Stimulated activated CD8-positive, alpha-beta memory T cell treated with anti-CD3 and anti-CD28 coated beads, Interleukin-4, amount 100 ng/mL, for 4 hours (primary cell): ENCODE measurements at places on chromosomes 11 and 22.

DNA sequence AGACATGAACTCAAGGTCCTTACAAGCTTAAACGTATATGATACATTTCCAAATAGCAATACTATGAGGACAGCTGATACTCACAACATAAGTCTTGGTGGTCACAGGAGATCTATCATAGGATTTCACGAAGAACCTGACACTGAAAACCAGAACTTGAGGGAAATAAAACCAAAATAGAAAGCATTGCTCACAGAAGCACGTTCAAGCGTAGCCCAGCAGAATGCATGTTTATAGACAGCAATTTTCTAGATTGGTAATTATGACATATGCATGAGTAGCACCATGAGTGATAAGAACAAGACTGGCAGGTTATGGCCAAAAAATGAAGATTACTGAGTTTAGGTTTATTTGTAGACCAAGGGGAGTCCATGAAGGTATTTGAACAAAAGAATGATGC is 243.5 kb downstream of the ETS1 start:
- DNase-seq: no peak

DNA sequence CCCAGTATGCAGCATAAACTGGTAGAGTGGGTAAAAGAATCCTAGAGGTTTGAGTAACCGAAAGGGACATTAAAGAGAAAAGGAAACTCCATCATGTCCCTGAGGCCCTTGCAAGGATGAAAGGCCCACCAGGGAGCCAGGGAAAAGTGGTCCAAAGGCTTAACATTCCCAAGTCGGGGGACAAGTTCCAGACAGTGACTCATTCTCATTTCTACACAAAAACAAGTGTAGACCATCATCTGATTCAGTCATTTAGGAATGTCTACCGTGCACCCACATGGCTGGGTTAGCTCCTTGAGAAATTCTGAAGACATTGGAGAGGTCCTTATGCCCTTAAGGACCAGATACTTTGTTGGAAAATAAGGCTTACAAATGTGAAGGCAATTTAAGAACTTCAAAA is 4.8 kb upstream of the NOX4 start:
- DNase-seq: no peak

GRCh38 chr22:46613606-46614021 is 6.6 kb upstream of the GRAMD4 start:
- DNase-seq: no peak

DNA sequence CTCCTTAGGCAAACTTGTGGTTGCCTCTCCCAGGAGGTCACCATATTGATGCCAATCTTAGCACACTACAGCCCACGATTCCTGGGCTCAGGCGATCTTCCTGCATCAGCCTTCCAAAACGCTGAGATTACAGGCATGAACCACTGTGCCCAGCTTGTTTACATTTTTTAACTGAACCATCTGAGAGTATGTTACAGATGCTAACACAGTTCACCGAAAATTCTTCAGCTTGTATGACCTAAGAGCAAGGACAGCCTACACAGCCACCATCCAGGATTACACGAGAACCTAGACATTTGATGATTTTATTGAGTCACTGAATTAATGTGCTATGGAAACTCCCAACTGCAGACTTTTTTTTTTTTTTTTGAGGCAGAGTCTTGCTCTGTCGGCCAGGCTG is 5.8 kb upstream of the LGALS1 start:
- no peak for DNase-seq

DNA sequence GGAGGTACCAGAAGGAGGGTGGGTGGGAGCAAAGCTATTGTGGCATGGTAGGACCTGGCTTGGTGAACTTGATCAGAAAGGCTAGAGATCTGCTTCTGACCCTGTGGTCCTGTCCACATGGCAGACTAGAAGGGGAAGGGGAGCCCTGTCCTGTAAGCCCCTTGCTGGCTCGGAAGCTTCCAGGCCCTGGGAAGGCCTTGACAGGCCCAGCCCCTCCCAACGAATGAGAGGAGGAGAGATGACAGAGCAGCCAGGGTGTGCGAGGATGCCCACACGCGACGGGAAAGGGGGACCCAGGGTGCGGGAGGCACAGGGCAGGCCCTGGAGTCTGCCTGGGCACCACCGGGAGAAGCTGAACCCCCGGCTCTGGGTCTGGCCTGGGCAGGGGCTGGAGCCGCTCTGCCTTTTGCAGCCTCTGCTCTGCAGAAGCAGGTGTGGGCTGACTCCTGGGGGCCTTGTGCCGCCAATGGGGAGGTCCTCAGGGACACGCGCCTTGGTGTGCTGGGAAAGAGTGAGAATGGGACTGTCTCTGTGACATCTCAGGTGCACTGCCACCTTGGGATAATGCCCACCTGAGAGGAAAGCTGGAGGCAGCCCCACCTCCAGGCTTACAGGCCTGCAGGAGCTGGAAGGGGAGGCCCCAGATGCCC is 1447.5 kb downstream of the BRD1 start:
- no peak for DNase-seq

GRCh38 chr22:37740455-37741311 is 43.8 kb downstream of the TRIOBP start:
- DNase-seq: peak; percentile 18

DNA sequence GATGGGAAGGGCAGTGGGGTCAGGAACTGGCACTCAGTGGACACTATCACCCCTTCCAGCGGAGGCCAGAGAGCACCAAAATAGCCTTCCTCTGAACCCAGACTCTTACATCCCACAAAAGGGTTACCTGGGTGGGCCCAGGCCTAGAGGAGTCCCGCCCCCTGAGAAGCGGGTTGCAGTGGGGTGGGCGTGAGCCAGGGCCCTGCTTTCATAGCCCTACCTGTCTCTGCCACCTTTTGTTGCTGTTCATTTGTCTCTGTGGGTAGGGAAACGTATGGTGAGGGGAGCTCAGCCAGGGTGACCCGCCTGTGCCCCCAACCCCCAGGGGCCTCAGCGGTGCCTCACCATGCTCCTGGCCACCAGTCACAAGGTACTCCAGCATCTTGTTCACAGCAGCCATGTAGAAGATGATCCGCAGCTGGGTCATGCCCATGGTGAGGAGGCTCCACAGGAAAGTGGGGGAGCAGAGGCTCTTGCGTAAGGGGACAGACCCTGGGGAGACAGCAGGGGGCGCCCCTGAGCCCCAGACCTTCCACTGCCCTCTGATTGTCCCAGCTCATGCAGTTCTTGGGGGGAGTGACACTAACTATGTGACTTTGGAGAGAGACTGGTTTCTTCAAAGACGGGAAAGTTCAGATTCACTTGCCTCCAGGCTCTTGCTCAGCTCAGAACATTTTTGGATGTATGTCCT is 24.0 kb downstream of the SLC43A1 start:
- DNase-seq: no peak

GRCh38 chr11:67401495-67402191 is at the start of gene PPP1CA:
Gene PPP1CA, minus strand, starts transcription at chr11:67401858. Its CDS starts 76 bp downstream, at chr11:67401782.
- peak; percentile 89 for DNase-seq

GRCh38 chr11:125446279-125446678 is 49.8 kb downstream of the FEZ1 start:
- no peak for DNase-seq

DNA sequence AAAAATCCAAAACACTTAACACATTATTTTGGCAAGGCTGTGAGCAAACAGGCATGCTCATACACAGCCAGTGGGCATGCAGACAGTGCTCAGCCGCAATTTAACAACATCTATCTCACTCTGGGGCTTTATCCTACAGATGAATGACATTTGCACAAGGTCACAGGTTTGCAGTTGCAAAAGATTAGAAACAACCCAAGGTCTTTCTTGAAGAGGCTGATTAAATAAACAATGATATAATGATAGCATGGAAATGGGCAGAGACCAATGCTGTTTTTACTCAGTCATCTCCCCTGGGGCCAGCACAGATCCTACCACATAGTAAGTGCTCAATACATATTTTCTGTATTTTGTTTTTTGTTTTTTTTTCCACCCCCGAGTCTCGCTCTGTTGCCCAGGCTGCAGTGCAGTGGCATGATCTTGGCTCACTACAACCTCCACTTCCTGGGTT is 9.4 kb downstream of the A4GALT start:
- DNase-seq: no peak

- no peak for DNase-seq
These were observed 385.6 kb upstream of the LRRC4C start for GRCh38 chr11:41845066-41845465.

GRCh38 chr22:44427611-44428470 is 70.2 kb downstream of the RTL6 start:
- DNase-seq: no peak

- DNase-seq: no peak
These were observed 399.1 kb upstream of the DDI1 start for GRCh38 chr11:103637295-103637694.

GRCh38 chr11:105156231-105156630 is 16.7 kb upstream of the CARD18 start:
- no peak for DNase-seq

DNA sequence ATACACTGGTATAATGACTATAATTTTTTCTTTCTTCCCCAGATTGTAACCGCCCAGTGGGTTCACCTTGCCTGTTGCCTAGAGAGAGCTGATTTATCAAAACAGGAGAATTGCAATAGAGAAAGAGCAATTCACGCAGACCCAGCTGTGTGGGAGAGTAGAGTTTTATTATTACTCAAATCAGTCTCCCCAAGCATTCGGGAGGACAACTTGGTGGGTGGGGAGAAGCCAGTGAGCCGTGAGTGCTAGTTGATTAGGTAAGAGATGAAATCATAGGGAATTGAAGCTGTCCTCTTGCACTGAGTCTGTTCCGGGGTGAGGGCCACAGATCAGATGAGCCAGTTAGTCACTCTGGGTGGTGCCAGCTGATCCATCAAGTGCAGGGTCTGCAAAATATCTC is 73.2 kb downstream of the SLC35F2 start:
- no peak for DNase-seq

DNA sequence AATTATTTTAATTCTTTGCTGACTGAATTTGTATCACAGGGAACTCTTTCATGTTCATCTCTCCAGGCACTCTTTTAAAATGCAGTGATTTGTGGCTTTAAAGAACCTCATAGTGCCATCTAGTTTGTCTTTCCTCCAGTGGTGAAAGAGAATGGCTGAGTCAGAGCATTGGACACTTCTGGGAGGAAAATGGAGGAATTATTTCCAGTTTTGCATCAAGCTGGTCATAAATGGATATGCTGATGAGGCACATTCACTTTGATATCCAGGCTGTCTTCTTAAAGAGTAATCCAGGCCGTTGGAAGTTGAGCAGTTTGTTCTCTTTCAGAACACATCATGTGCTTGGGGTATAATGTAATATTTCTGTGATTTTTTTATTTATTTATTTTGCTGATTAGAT is 273.7 kb downstream of the DDX10 start:
- no peak for DNase-seq

GRCh38 chr11:126433244-126433846 is 77.9 kb downstream of the ST3GAL4 start:
- DNase-seq: no peak

DNA sequence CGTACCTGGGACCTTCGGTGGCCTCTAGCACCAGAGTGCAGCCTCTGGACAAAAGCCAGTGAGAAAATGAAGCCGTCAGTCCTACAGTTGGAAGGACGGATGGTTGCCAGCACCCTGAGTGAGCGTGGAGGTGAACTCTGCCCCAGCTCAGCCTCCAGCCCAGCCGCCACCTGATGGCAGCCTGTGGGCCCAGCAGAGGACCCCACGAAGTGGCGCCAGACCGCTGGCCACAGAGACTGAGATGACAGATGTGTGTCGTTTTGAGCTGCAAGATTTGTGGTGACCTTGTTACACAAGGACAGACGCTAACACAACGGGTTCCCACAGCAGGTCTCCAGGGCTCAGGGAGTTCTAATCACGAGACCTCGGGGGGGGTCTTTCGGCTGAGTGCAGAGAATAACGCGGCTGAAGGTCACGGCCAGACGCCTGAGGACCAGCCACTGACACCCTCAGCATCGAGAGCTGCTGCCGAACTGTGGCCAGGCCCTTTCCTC is 75.0 kb downstream of the BRD1 start:
- DNase-seq: no peak

GRCh38 chr11:62905296-62905695 is 15.9 kb downstream of the CHRM1 start:
- DNase-seq: no peak

- DNase-seq: no peak
These were observed 14.8 kb upstream of the MPPED1 start for GRCh38 chr22:43396934-43397457.

GRCh38 chr11:125935618-125936199 is 10.1 kb upstream of the VSIG10L2 start:
- DNase-seq: no peak

DNA sequence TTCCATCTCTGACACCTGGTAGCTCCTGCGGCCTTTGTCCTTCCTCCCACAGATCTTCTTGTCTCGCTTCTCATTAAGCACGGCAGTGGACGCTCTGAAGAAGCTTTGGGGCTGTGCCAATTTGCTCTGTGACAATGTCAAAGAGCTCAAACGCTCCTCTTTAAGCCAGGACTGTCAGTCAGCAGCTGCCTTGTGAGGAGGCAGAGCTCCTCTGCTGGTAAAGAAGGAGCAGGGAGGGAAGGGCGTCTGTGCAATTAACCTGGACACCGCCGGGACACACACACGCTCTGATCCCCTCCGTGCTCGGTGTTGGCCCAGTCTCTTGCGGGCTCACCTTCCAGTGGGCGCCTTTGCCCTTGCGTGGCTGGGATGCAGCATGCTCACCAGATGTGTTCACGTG is 373.9 kb downstream of the BRD1 start:
- no peak for DNase-seq

DNA sequence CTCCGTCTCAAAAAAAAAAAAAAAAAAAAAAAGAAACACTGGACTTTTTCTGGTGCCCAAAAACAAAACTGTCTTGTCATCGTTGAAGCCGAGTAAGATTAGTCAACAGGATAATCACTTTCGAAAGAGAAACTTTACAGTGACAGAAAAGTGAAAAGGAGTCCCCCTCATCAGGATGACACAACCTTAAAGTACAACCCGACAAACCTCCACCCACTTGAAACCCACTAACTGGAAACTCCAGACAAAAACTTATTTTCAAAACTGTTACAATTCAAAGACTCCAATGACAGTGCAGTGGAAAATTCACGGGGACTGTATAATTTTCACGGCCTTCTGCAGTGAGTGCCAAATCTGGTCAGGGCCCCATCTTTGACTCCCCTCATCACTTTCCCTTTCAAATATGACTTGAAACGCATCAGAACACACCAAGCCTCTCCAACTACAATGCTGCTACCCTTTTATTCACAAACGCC is 1.3 kb downstream of the DENND5A start:
- no peak for DNase-seq

GRCh38 chr11:20474882-20475517 is 87.5 kb downstream of the PRMT3 start:
- DNase-seq: no peak

- no peak for DNase-seq
These were observed 879.9 kb upstream of the TENM4 start for GRCh38 chr11:80320765-80321164.

DNA sequence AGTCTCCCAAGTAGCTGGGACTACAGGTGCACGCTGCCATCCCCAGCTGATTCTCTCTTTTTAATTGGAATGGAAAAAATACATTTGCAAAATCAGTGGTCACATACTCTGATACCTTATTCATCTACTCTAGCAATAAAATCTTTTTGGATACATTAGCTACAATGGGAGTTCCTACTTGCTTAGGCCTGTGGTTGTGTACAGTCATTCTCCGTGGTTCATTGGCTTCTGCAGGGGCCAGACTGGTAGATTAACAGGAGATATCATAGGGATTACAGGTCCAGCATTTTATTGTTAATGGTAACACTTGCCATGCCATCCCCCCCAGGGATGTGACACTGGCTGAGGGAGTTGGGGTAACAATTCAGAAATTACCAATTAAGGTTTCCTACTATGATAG is 140.0 kb downstream of the ADAMTS15 start:
- DNase-seq: no peak

GRCh38 chr11:111336582-111337256 is 38.4 kb downstream of the POU2AF3 start:
- DNase-seq: no peak
